ENCODE measurements at places on chromosomes 12 and 14.

- DNase-seq: no peak
These were observed 154.5 kb downstream of the TGFB3 start for GRCh38 chr14:75827331-75827730.

- DNase-seq: no peak
These were observed 105.4 kb downstream of the ALX1 start for GRCh38 chr12:85385406-85385805.

GRCh38 chr14:86027144-86027543, 497.2 kb downstream of the FLRT2 start:
- DNase-seq: no peak

GRCh38 chr12:14567351-14568162, at the start of gene PLBD1:
Gene PLBD1 (minus strand): TSS chr12:14567883. CDS start chr12:14567696, 187 bp downstream.
- peak; percentile 28 for DNase-seq
